ENCODE measurements at places on chromosomes 16 and 17. TPM values are rescaled to one million over a fixed set of nuclear protein-coding genes. Genes with fewer than 3 reads are reported as not detected.

DNA sequence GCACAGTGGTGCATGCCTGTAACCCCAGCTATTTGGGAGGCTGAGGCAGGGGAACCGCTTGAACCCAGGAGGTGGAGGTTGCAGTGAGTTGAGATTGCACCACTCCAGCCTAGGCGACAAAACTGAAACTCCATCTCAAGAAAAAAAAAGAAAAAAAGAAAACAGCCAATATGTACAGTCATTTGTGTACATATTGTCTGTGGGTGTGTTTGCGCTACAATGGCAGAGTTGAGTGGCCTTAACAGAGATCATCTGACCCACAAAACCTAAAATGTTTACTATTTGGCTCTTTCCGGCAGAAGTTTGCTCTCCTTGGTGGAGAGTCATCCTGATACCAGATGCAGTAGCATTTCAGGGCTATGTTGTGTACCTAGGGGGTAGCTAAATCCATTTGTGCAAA is 57.9 kb downstream of the ARSG start:
- no peaks in the 10 kb centered on the region for H3K36me3 ChIP-seq
- no peaks in the 10 kb centered on the region for H3K27me3 ChIP-seq
- no peak overlapping the region for H3K4me3 ChIP-seq
- no peaks in the 10 kb centered on the region for H3K4me1 ChIP-seq
- H3K27ac ChIP-seq, result no peak overlapping the region
- DNase-seq, result no peak

DNA sequence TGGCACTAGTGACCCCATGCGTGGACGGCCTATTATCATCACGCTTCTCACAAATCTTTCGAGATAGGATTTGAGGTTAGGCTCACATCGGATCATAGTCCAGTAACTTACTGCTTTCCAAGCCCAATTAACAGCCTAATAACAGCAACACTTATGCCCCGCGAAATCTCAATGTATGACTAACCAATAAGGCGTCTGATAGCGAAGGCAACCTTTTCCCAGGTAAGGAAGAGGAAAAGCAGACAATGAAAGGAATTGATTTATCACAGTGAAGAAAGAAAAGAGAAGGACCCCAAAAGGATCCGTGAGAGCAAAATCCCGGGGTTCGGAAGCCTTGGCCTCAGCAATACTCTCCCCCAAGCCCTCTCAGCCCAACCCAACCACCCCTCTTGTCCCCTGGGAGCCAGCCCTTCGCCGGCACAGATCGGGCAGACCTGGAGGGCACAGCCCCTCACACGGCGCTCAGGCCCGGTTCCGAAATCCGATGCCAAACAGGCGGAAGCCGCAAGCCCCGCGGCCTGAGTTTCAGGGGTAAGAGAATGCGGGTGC is 534 bp downstream of the GPATCH8 start:
- peaks cover 7% of the 10 kb centered on the region for H3K27me3 ChIP-seq
- H3K36me3 ChIP-seq, result no peaks in the 10 kb centered on the region
- peak overlapping the region; percentile 98 for H3K4me3 ChIP-seq
- peak overlapping the region; percentile 99 for H3K27ac ChIP-seq
- peaks cover 5% of the 10 kb centered on the region for H3K4me1 ChIP-seq

- peak; percentile 52 for DNase-seq
- H3K27ac ChIP-seq, result no peak overlapping the region
- H3K4me3 ChIP-seq, result peak overlapping the region; percentile 11
- peaks cover 4% of the 10 kb centered on the region for H3K4me1 ChIP-seq
- H3K36me3 ChIP-seq, result no peaks in the 10 kb centered on the region
Observed at GRCh38 chr17:48732688-48733629, 4.4 kb upstream of the HOXB13 start.

ARL2BP gene
- 38.4 TPM for total RNA-seq

COX6A2 gene
- total RNA-seq, result not detected

DNA sequence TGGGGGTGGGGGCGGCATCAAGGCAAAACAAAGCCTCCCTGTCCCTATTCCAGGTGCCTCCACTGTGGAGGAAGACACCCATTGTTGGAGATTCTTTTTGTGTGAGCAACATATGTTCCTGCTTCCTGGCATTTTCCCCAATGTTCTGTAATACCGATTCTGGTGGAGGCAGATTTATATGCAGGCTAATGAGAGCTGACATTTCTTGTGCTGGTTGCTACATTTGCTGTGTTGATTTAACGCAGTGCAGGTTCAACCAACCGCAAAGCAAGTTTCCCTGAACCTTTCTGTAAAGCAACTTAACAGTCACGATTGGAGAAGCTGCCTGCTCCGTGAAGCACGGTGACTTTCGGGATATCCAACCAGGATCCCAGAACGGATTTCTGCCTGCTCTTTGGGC is 260.5 kb downstream of the CBLN1 start:
- no peak for DNase-seq
- H3K4me3 ChIP-seq, result no peak overlapping the region
- H3K27me3 ChIP-seq, result peaks cover 6% of the 10 kb centered on the region
- no peaks in the 10 kb centered on the region for H3K36me3 ChIP-seq
- H3K4me1 ChIP-seq, result peaks cover 21% of the 10 kb centered on the region
- no peak overlapping the region for H3K27ac ChIP-seq

CFAP97D1 gene
- total RNA-seq, result not detected
